ENCODE measurements at places on chromosomes 1 and 21. TPM values are rescaled to one million over a fixed set of nuclear protein-coding genes. Genes with fewer than 3 reads are reported as not detected.
A peak's percentile ranks its signal among the peaks of the same experiment; 100 is the strongest.

GRCh38 chr1:204267191-204267601 is 53.4 kb upstream of the GOLT1A start:
- no peaks in the 10 kb centered on the region for H3K36me3 ChIP-seq
- H3K4me1 ChIP-seq: no peaks in the 10 kb centered on the region
- H3K27me3 ChIP-seq: no peaks in the 10 kb centered on the region
- no peak overlapping the region for H3K4me3 ChIP-seq
- DNase-seq: no peak

- H3K4me1 ChIP-seq: no peaks in the 10 kb centered on the region
- no peak for DNase-seq
- H3K36me3 ChIP-seq: peaks cover 88% of the 10 kb centered on the region
- no peak overlapping the region for H3K27ac ChIP-seq
These were observed 8.9 kb upstream of the A3GALT2 start for GRCh38 chr1:33329600-33330305.

GRCh38 chr1:197173571-197174507 is 27.4 kb upstream of the ASPM start:
- no peak for DNase-seq
- H3K27me3 ChIP-seq: no peaks in the 10 kb centered on the region
- peaks cover 69% of the 10 kb centered on the region for H3K36me3 ChIP-seq
- H3K4me3 ChIP-seq: no peak overlapping the region
- H3K27ac ChIP-seq: no peak overlapping the region

- H3K4me1 ChIP-seq: peaks cover 62% of the 10 kb centered on the region
- no peak overlapping the region for H3K27ac ChIP-seq
- no peaks in the 10 kb centered on the region for H3K36me3 ChIP-seq
- peak overlapping the region; percentile 61 for H3K4me3 ChIP-seq
These were observed 1.8 kb downstream of the MAN1C1 start for GRCh38 chr1:25618433-25618808.

DNA sequence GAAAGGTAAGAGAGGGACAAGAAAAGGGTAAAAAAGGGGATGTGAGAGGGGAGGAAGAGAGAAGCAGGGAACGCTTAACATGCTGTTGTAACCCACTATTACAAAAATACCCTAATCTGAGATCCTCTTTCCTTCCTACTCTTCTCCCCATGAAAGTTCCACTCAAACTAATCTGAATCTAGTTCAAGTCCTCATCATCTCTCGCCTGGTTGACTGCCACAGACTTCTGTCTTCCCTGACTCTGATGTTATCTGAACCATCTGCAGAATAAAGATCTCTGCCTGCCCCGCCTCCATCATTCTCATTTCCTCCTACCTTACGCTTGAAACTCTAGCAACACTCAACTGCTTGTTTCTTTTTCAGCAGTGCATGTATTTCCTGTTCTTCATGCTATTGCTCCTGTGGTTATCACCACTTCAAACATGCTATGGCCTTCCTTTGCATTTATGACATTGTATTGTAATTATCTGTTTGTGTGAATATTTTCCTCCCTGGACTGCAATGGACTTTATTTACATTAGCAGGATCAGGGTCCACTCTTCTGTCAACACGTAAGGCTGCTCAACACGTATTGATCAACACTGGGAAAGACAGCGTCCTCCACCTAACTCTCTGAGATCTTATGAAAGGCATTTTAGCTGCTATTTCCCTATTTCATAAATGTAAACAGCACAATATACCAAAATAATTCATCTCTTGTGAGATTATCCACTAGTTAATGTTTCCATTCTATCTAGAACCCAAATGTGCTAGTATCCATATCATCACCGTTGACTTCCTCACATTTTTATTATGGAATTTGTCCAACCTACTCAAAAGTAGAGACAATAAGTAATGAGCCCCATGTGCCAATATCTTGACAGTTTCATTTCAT is 215.5 kb upstream of the USP25 start:
- H3K36me3 ChIP-seq: no peaks in the 10 kb centered on the region
- DNase-seq: peak; percentile 88
- peaks cover 13% of the 10 kb centered on the region for H3K4me1 ChIP-seq
- peak overlapping the region; percentile 49 for H3K4me3 ChIP-seq

DNA sequence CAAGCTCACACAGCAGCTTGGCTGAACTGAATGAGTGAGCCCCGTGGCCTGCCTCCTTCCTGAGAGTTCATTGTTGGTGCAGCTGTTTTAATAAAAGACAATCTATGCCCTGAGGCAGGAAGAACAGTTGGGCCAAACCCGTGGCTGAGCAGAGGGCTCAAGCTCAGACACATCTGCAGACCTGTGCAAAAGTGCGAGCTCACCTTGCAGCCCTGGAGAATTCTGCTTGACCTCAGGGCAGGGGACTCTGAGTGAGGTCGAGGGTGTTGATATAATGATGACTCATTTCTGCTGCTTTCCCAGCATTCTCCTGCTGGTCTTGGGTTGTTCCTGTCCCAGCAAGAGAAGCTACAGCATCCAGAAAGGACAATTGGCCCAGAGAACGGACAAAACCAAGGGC is 61.0 kb downstream of the ATP5PO start:
- H3K4me1 ChIP-seq: no peaks in the 10 kb centered on the region
- H3K36me3 ChIP-seq: no peaks in the 10 kb centered on the region
- H3K27ac ChIP-seq: no peak overlapping the region
- DNase-seq: no peak
- H3K27me3 ChIP-seq: no peaks in the 10 kb centered on the region

KIF17 gene
- total RNA-seq: not detected

PADI1 gene
- total RNA-seq: not detected
